Suppressor macrophage (primary cell): ENCODE measurements at places on chromosomes 5 and 9.

- peak; percentile 44 for DNase-seq
Measured at GRCh38 chr9:88747768-88748167, 212.8 kb downstream of the NXNL2 start.

- no peak for DNase-seq
Measured at GRCh38 chr5:175784230-175784629, 87.1 kb upstream of the CPLX2 start.

DNA sequence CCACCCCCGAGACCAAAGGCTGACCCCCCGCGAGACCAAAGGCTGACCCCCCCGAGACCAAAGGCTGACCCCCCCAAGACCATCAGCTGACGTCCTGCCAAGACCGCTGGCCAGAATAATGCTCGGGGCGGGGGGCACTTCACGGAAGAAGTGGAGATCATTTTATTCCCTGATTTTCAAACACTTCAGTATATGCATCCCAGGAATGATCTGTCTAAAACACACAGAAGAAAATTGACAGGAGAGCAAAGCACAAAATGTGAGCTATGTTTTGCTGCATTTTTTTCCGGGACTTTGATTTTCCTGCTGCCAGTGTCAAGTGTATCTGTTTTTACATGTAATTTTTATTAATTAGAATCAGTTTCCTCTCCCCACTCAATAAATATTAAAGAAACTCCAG is 67.1 kb downstream of the ADAMTS2 start:
- no peak for DNase-seq

GRCh38 chr9:37197158-37198038 is 77.0 kb downstream of the ZCCHC7 start:
- DNase-seq = peak; percentile 82

DNA sequence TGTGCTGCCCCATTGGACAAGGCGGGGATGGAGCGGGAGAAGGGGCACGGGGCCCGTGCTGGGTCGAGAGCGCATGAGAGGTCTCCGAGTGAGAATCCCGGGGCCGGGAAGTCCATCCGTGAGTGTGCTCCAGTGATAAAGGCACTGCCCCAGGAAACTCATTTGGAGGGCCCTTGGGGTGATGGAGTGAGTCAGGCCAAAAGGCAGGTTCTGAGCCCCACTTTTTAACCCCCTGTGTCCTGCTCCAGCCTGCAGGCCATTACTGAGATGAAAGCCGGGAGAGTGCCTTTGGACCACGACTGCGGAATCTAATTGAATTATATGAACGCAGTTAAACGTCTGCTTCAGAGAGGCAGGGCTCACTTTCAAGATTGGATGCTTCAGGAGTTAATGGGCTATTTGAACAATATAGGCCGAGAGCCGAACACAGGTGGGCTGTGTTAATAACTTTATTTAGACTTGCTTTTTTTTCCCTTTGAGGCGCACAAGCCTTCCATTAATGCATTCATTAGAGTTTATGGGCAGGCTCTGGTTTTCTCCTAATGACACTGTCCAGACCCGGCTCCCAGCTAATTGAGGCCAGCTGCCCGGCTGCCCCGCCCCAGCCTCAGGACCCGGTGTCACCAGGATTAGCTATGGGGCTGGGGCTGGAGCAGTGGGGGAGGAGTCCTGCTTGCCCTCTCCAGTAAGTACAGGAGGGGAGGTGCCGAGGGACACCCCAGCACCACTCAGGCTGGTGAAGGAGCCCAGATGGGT is 79.1 kb upstream of the LMX1B start:
- DNase-seq = no peak

- DNase-seq = no peak
Measured at GRCh38 chr5:126178521-126178920, 244.7 kb upstream of the GRAMD2B start.

DNA sequence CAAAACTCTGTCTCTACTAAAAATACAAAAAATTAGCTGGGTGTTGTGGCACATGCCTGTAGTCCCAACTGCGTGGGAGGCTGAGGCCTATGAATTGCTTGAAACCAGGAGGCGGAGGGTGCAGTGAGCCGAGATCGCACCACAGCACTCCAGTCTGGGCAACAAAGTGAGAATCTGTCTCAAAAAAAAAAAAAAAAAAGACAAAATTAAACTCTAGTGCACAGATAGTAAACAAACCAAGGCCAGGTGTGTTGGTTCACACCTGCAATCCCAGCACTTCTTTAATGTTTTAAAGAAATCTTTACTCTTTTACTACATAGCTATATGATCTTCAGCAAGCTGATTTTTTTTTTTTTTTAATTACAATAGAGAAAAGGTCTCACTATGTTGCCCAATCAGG is 8.4 kb downstream of the ZCCHC10 start:
- DNase-seq = no peak

DNA sequence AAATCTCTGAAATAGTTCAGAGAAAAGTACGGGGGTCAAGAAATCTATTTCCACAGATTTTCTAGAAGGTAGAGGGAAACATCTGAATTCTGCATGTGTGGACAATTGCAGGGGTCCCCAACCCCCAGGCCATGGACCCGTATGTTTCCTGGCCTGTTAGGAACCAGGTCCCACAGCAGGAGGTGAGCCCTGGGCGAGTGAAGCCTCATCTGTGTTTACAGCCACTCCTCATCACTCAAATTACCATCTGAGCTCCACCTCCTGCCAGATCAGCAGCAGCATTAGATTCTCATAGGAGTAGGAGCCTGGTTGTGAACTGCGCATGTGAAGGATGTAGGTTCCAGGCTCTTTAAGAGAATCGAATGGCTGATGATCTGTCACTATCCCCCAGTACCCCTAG is 200.5 kb upstream of the EDIL3 start:
- no peak for DNase-seq

- DNase-seq = no peak
Measured at GRCh38 chr5:72325566-72326305, 5.6 kb downstream of the PTCD2 start.

DNA sequence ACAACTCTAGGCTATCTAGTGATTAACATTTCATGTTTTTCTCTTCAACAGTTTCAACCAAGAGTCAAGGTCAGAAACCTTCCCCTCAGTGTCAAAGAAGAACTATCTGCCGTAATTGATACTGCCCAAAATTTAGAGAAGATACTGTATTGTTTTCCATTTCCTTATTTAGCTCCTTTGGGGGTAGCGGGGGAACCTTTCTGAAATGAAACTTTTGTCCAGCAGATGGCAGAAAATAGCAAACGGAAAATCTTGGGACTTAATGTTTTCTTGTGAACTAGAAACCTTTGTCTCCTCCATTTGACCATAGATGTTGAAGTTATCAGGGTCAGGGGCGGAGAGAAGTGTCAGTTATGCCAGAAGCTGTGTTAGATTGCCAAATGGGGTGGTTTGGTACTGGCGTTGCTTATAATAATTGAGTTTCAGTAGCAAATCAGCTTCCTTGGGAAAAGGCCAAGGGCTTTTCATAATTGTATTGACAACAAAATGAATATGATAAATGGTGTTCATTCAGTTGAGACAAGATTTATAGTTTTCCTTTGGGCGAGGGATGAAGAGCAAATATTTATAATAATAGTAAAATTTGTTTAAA is 101.7 kb upstream of the TLX3 start:
- DNase-seq = peak; percentile 77

GRCh38 chr9:16136451-16136850 is 583.6 kb downstream of the CCDC171 start:
- DNase-seq = no peak

DNA sequence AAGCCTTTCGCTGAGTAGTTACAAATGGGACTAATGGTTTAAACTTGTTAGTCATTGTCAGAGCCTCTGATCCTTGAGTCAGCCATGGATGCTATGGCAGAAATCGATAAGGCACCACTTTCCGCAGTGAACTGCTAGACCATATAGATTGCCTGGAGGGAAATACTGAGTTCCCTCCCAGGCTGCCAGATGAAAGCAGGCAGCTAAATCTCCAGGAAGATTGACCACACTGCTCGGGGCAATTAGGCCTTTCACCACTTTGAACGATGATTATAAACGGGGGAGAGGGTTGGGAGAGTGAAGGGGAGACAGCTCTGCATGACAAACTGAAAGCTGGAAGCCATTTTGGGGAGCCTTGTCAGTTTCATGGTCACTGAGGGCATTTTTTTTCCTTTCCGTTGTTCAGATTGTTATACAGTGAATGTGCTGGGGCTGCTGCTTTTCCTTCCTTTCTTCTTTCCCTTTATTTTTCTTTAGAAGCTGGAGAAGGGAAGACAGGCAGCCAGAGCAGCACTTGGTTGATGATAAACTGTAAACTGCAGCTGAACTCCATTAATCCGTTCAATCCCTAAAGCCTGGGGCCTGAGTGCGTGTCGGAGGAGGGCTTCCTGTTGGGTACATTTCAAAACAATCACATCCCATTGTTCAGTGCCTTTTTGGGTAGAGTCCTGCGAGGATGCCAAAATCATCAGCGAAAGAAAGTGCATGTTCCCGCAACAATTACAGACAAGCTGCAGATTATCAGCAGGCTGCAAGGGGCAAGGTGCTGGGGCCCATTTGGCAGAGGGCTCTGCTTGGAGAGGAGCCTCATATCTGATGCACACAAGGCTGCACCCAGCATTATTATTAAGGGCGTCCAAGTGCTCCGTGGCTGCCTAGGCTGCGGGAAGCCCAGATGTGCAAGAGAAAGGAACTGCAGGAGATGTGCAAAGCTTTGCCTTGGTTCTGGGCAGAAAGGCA is 308.4 kb downstream of the PSAT1 start:
- no peak for DNase-seq

GRCh38 chr5:5588386-5588785 is 165.9 kb downstream of the ICE1 start:
- DNase-seq = no peak

DNA sequence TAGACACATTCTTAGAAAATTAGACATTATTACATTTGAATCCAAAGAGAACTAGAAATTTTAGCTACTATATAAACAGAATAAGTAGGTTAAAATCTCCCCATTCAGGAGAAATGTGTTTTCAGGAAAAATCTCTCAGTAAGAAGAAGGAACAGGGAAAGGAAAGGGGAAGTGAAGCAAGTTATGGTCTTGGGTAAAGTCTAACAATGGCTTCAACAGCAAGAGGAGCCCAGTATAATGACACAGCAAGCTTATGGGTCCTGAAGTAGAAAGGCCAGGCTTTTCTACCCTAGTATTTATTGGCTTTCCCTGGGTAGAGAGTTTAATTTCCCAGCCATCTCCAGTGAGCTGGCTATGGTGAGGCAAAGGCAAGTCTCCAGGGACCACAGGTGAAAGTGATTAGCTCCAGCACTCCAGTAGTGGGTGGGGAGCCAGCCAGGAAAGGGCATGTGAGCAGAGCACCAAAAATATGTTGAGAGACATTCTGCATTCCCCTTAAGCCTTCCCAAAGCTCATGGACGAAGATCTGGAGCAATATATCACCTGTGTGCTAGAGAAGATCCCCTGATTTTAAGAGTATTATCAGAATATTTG is 981.7 kb downstream of the NR2F1-AS1 start:
- DNase-seq = no peak

DNA sequence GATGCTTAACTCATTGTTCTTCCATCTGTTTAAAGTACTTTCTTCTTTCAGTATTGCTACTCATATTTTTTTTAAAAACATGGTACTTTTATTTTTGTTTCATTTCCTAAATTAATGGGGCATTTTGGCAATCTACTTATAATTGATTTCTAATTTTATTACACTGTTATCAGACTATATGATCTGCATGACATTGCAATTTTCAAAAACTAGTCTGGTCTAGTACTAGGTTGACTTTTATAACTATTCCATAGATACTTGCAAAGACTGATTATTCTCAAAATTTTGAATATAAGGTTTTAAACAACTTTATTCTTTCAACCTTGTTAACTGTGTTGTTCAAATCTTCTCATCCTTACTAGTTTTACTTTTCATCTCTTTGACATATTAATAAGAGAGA is 63.9 kb upstream of the MVB12B start:
- DNase-seq = no peak

DNA sequence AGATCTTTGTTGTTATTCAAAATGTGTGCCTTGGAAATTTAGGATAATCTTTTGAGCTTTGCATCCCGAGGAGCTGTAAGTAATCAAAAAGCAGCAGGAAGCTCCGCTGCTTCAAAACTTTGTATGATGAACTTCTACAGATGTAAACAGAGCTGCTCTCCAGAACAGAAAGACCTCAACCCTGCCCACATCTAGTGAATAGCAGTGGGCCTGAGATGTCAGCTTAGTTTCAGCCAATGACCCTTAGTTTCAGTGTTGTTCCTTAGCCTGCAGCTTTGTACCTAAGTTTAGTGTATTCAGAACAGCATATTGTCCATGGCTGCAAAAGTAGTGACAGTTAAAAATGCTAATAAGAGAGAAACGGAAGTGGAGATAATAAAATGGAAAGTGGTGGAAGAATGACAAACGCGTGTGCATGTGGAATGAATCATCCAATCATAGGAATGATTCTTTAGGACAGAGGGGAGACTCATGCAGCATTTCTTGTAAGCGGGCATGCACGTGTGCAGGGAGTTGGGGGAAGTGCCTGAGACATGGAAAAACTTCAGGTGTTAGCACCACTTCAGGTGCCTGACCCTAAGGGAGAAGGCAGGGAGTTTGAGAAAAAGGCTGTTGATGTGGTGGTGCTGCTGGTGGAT is 24.9 kb downstream of the SNX24 start:
- no peak for DNase-seq

- DNase-seq = no peak
Measured at GRCh38 chr5:89083791-89084190, 200.8 kb upstream of the MEF2C start.

DNA sequence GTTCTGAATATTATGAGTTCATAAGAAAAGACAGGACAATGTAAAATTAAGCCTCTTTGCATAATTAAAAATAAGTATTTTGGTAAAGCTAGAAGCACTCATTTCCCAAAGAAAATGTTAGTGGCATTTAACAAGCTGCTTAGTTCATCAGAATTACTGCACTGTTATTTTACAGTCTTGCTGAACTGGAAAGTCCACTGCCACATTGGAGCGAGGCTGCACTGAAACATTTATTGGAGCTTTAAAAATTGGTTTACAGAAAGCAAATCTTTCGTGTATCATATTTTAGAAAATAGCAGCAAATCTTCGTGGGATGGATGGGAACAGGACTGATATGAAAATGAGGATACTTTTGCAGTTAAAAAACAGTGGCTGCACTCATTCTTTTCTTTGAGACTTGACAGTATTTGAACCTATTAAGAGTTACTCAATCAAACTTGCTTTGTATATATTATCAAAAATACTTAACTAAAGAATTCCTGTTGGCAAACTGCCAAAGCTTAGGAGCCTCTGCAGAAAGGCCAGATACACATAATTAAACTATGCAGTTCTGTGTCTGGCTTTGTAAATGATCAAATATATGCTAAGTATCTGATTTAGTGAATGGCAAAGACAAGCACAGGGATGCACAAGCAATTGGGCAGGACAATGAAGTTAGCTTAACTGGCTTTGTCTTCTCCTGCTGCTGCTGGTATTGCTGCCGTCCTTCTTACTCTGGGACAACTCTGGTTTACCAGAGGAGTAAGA is 16.5 kb upstream of the FBXL7 start:
- DNase-seq = no peak

DNA sequence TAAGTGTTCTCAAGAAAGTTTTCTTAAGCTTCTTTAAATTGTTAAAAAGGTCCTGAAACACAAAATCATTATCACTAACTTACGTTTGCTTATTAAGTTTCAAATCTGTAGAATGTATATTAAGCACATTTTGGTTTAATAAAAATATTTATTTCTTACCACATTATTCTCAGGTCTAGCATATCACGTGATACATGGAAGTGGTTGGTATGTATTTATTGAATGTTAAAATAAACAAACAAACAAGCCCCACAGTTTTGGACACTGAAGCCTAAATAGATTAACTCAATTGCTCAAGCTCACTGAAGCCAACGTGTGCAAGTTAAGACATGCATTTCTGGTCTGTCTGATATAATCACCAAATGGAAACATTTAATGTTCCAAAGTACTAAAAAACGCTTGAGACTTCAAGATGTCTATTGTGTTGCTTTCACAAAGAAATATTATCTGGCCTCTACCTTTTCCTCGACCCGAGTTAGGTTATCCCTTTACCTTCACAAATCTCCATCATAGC is 1136.9 kb downstream of the TAF11L14 start:
- no peak for DNase-seq
